Sciatic nerve (tissue), 2 donors: ENCODE measurements at places on chromosomes 6 and 20. TPM values are rescaled to one million over a fixed set of nuclear protein-coding genes. Genes with fewer than 3 reads are reported as not detected.

DNA sequence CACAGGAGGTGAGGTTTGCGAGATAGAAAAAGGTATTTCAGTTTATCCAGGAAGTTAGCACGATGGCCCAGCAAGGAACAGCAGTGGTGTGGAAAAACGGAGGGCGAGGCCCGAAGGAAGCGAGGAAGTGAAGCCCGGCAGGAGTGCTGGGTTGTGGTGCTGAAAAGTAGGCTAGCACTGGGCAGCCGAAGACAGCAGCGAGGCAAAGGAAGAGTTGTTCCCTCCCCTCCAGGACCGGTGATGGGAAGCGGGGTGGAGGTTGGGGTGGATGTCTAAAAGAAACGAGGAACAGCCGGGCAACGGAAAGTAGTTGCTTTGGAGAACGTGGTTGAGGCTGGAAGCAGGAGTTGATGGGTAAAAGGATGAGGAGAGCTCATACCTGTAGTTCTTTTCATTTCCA, 1.4 kb downstream of the METTL24 start:
- no peak for DNase-seq

- no peak for DNase-seq
These were observed 5.6 kb downstream of the SLC4A11 start for GRCh38 chr20:3233131-3233990.

DNA sequence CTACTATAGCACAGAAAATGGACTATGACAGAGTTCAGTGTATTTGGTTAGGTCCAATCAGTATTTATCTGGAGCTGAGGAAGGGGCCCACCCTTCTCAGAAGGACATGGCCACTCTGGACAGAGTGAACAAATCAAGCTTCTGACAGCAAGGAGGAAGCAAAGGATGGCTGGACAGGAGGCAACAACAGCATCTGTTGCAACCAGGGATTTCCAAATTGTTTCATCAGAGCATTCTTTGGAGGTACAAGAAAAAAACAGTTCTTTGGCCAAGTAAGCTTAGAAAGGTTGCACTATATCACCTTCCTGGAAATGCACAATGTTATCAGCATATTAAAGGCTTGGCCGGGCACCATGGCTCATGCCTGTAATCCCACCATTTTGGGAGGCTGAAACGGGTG, 118.7 kb upstream of the SLC22A16 start:
- DNase-seq: no peak

GRCh38 chr6:165118736-165119135, 190.7 kb downstream of the C6orf118 start:
- no peak for DNase-seq

GRCh38 chr20:4071178-4071693, 55.9 kb upstream of the RNF24 start:
- no peak for DNase-seq

Gene COL12A1
- total RNA-seq: 275 TPM

Gene EEF1A2
- total RNA-seq: 0.45 TPM

Gene UFL1
- total RNA-seq: 32.1 TPM
